Stimulated activated CD4-positive, alpha-beta T cell treated with anti-CD3 and anti-CD28 coated beads, Interleukin-4, amount 100 ng/mL, for 24 hours (primary cell): ENCODE measurements at places on chromosomes 3 and 15.

GRCh38 chr3:12308517-12308916 lies 19.6 kb downstream of the PPARG start:
- DNase-seq, result no peak

DNA sequence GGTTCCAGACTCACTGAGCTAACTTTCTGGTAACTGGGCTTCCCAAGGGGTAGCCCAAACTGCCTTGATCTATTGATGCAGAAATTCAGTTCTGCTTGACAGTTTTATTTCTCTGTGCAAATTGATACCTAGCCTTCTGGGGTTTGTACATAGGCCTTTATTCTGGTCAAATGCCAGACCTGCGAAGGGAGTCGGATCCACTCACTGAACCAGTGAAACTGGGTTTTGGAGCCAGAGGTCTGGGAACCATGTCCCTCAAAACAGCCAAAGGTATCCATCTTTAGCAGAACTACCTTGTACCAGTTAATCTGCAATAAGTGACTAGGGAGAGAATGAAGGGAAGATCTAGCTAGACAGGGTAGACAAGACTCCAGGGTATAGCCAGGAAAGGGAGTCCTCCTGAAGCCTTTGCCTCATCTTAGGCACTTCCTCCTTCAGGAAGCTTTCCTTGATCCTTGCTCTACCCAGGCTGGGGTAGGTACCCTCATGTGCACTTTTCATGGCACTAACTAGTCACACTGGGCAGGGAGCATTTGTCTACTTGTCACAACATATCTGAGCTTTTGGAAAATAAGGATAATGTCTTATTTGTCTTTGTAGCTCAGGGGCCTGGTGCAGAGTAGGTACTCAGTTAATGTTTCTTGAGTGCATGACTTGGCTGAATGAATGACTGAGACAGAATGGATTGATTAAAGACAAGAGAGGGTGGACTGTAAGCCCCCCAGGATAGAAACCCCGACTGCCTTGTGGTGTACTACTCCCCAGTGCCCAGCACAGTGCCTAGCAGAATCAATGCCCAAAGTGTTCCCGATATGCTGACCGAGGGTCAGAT lies 1.4 kb upstream of the SNX33 start:
- DNase-seq, result no peak

GRCh38 chr15:87213626-87214025 lies 1042.9 kb downstream of the NTRK3 start:
- no peak for DNase-seq

DNA sequence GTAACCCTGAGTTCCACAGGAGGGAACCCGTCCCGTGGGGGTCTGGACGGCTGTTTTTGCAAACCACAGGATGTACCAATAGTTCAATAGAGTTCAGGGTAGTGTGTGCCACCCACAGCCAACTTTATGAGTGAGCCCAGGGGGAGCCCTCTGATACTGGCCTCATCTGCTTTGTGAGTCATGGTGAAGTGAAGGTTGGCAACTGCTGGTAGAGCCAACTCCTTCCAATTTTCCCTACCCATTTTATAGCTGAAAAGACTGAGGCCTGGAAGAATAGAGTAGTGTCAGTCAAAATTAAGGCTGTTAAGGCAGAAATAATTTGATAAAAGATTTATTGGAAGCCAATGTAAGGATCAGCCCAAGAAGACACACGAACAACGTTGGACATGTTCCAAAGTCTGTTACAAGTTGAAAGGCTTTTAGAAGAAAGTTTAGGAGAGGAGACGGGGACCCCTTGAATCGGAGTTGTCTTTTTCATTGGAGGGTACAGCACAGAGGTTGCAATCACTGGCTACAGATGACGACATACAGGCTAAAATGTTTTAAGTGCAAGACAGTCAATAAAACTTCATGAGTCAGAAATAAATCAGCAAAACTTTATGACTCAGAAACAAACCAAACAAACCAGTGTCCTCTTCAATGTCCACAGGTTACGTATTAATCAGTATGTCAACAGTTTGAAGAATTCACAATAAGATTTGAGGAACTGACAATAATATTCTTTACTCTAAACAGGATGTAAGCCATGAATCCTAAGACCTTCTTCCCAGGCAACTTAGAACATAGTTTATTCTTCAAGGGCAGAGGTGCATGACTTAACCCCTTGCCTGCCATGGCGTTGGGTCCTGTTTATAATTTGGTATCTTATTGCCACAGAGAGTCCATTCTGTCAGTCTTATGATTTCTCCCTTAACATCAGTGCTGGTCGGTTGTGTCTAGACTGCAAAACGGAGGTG lies 62.9 kb upstream of the NR2E3 start:
- no peak for DNase-seq

- no peak for DNase-seq
Observed at GRCh38 chr15:82165948-82166376, 96.6 kb downstream of the EFL1 start.

DNA sequence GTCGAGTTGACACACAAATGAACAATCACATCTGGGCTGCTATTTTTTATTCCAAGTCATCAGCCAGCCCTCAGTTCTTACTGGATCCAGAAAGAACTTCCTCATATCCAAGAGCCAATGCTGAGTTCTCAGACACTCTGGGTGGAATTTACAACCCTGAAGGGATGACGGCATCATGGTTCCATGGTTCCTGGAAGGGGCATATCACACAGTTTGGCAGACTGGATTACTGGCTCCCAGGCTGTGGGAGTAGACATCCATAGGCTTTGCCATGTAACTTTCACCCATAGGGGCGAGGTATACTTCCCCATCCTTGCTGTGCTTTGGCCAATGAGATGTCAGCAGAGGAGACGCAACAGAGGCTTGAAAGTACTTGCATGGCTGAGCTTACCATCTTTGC lies 26.9 kb upstream of the KBTBD12 start:
- no peak for DNase-seq

- DNase-seq, result no peak
Observed at GRCh38 chr3:39098473-39099000, 8.9 kb downstream of the GORASP1 start.

DNA sequence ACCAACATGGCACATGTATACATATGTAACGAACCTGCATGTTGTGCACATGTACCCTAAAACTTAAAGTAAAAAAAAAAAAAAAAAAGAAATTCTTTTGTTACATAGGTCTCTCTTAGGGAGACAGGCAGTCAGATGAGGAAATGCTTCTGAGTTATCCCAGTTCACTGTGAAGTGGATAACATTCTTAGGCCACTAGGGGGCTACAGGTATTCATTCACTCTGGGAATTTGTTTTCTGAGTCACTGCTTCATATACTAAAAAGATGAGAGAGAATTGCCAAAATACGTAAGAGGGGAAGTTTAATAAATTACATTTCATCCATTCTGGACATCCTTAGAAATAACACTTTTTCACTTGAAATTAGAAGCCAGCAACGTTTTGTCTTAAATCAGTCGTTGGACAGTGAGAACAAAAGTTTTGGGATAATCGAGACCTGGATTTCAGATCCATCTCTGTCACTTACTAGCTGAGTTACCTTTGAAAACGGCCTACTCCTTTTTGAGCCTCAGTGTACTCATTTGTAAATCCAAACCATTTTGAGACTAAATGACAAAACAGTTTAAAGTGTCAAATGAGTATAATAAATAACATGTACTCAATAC lies 738.4 kb upstream of the ALCAM start:
- DNase-seq, result no peak

- no peak for DNase-seq
Observed at GRCh38 chr3:45682311-45682710, 6.9 kb upstream of the SACM1L start.

DNA sequence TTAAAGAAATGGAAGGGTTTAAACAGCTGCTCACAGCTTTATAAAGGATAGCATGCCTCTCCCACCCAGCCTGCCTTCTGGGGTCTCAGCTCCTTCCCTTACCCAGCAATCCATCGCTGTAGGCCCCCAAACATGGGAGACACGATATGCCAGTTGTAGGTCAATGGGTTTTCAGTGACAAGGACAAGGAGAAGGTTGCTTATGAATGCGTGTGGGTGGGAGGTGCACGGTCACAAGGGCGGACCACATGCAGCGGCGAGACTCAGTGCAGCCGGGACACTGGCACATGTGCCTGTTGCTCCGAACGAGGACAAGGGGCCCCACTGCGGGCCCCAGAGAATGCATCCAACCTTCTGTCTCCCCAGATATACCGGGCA lies 67.0 kb downstream of the MGLL start:
- DNase-seq, result no peak

DNA sequence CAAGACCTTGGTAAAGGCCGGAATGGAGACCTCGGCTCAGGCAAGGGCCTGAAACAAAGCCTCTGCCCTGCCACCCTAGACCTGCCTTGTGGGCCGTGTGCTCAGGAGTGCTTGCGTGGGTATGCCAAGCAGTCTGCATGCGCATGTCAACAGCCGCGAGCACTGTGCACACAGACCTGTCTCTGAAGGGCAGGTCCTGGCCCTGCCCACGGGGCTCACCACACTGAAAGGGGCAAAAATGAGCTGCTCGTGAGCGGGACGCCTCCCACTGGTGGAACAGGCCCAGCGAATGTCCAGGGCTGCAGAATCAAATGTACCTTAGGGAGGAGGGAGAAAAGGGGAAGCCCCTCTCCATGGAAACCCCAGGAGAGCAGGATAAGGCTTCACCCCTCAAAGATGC lies 44.3 kb upstream of the FGD5 start:
- no peak for DNase-seq

DNA sequence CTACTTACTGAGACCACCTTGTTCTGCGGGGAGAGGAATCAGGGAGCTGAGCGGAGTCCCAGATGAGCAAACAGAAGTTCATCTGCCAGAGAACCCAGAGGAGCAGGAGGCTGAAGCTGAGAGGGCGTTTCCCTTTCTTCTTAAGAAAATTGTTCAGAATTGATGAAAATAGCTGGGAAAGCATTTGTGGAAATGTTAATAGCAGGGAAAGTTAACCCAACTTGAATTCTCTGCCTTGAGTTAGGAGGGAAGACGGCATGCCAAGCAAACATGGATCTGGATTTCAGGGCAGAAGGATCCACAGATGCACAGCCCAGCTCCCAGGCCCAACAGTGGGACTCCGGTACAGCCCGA lies 23.2 kb downstream of the CRABP1 start:
- no peak for DNase-seq

- no peak for DNase-seq
Observed at GRCh38 chr3:113166719-113167492, 44.5 kb upstream of the BOC start.

- DNase-seq, result no peak
Observed at GRCh38 chr3:55662683-55663082, 175.6 kb upstream of the WNT5A start.

DNA sequence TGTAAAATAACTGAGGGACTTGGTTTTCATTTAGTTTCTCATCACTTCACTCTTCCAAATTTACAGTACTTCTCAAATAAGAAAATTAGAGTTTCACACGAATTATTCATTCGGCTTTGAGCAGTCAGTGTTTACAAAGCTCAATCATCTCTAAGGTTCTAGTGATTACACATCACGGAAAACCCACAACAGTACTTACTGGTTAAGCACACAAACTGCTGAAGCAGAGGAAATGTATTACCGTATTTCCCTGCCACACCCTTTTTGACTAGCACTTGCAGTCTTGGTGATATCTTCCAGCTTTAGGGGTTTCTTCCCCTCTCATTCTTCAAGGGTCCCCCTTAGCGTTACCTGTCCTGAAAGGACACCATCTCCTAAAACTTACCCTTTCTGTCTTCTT lies 164.8 kb upstream of the CDIN1 start:
- no peak for DNase-seq

DNA sequence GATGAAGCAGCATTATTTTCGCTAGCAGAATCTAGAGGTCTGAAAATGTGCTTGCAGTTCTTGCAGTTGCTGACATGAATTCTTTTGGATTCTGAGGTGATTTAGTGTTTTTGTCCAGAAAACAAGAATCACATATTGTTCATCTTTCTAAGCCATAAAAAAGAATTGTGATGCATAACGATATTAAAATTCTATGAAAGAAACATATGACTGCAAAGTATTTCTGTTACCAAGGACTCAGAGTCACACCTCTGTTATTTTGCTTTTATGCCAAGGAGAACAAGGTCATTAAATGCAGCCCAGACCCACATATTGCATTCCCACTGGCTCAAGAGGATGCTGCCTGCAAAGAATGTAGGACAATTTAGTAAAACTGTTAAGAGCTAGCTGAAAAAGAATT lies 299.8 kb upstream of the GPR149 start:
- no peak for DNase-seq

DNA sequence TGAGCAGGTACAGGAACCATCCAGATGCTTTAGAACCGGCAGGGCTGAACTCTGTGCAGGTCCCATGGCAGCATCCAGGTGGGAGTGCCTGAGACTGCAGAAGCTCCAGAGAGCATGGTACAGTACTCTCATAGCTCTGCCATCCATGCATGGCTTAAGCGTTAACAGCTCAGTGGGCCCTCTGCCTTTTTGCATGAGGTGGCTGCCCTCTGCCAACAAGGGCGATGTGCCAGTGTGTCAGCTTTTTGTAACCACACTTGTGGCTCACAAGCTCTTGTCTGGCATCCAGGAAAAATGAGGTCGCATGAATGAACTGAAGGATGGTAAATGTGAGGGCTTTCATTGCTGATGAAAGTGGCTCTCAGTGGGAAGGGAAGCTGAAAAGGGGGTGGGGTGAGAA lies 950.1 kb downstream of the DIPK2A start:
- no peak for DNase-seq

DNA sequence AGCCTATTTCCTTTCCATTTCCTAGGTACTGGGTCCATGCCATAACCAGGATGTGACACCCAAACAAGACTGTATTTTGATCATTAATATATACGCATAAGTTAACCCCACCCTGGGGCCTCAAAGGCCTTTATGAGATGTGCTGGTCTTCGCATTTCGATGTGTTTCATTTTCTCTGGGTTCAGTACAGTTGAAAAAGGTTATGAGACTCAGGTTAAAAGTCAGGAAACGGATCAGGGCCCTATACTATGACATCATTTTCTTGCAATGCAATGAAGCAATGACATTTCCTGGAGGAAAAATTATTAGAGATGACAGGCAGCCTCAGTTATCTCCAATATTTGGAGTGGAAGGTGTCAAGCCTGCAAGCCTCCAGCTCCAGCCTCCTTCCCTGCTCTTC lies 31.7 kb downstream of the TMEM212 start:
- DNase-seq, result no peak

DNA sequence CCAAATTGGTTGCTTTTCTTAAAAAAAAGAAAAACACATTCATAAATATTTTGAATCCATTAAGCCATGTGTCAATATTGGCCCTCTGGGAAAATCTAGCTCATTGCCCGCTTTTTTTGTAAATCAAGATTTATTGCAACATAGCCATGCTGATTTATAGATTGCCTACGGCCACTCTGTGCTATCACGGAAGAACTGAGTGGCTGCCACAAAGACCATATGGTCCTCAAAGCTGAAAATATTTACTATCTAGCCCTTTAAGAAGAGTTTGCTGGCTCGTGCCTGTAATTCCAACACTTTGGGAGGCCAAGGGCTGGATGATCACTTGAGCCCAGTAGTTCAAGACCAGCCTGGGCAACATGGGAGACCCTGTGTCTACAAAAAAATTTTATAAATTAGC lies 45.9 kb downstream of the IL5RA start:
- DNase-seq, result no peak

GRCh38 chr15:25408428-25408827 lies 30.4 kb downstream of the UBE3A start:
- DNase-seq, result no peak
